ENCODE measurements at places on chromosomes 16 and 17.

DNA sequence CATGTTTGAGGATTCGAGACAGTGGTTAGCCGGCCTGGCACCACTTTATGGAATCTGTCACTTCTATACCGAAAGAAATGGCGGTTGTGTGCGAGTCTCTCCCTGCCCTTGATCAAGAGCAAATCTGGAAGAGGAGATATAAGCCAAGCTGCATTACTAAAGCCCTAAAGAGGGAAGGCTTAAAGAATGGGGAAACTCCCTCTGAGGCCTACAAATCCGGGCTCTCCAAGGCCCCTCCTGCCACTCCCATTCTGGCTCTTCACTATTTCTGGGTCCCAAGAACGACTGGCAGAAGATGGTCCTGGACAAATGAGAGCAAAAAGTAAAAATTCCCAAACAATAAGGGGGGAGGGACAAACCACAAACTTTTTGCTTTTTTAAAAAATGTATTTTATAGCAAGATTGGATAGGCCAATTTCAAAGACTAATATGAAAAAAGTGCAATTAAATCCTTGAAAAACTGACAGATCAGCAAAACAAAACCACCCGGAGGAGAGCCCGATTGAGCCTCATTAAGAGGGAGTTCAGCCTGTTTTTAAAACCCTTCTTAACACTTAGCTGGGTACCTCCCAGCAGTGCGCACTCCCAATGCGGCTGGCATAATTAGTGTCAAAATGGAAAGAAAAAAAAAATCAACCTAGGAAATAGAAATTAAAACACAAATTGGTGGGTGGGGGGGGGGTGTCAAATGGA, 193.5 kb downstream of the ZFHX3 start:
- no peak for DNase-seq

DNA sequence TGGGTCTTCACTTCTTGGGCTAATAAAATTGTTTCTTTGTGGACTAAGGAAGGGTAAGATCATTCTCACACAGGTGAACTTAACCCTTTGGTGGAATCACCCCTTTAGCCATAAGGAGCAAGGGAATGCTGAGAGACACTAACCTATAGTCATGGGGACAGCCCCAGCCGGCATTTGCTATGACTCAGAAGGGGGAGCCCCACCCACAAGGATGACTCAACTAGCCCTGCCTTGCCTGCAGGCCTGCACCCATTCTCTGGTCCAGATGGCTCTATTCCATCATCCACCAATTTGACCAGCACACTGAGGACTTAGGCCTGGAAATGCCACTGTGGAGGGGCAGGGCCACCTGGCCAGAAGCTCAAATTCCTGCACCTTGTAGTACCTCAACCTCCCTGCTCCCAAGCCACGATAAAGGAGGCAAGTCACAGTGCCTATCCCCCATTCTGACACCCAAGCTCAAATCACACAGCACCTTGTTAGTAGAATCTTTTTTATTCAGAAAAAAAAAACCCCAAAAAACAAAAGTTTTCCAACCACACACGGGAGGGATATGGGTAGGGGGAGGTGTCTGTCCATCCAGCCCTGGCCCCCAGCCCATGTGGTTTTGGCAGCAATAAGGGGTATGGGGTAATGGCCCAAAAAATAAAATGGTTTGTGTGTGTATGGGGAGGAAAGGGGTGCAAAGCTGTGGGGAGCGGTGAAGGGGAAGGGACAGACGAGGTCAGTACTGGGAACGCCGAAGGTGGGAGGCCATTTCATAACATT, 3.0 kb downstream of the PFN1 start:
- DNase-seq, result peak; percentile 73

DNA sequence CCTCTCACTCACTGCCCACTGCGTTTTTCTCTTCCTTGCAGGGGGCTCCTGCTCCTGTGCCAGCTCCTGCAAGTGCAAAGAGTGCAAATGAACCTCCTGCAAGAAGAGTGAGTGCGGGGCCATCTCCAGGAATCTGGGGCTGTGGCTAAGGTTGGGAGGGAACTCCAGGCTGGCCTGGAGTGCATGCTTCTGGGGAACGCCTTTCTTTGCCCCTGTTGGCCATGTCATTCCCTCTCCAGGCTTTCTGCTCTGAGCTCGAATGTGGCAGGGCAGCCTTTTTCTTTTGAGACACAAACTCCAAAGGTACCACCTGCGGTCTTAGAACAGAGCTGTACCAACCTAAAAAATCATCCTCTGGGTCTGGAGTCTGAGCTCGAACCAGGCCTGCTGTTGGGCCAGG, 7.4 kb upstream of the MT1E start:
- DNase-seq, result no peak

GRCh38 chr16:8542393-8542792, 47.9 kb downstream of the TMEM114 start:
- no peak for DNase-seq

- DNase-seq, result no peak
These were observed 27.6 kb downstream of the FCSK start for GRCh38 chr16:70481929-70482536.

- DNase-seq, result no peak
These were observed 166.5 kb downstream of the LAT start for GRCh38 chr16:29151317-29151716.

DNA sequence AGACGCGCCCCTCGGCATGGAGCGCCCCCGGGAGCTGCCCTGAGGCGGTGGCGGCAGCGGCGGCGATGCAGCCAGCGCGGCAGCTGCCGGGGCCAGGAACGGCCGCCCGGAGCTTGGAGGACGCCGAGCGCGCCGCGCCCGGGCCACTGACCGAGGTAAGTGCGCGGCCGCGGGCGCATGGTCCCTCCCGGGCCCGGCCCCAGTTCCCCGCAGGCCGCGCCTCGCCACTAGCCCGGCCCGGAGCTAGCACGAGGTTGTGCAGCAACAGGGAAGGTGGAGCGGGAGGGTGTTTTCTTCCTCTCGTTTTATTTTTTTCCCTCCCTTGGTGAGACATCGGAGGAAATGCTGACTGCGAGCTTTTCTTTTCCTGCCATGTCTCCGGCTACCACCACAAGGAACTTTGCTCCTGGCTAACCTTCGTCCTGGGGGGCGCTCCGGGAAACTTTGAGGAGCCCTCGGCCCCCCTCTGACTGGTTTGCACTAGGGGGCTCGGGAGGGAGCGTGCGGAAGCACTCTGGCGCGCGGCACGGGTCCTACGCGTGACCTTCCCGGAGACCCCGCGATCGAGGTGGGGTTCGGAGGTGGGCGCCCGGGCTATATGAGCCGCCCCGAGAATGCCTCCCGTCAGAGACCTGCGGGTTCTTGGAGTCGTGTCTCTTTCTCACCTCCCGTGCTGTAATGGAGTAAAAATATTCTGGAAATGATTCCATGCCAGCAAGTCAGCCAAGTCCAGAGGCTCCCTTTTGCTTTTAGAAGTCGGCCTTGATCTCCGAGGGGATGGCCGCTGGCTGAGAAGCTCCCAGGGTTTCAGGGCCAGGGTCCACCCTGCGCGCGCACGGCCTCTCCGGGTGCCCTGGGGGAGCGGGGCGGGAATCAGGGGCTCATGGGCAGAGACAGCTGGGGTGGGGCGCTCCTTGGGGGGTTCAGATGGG, 868 bp downstream of the KCNJ12 start:
- DNase-seq, result peak; percentile 51

DNA sequence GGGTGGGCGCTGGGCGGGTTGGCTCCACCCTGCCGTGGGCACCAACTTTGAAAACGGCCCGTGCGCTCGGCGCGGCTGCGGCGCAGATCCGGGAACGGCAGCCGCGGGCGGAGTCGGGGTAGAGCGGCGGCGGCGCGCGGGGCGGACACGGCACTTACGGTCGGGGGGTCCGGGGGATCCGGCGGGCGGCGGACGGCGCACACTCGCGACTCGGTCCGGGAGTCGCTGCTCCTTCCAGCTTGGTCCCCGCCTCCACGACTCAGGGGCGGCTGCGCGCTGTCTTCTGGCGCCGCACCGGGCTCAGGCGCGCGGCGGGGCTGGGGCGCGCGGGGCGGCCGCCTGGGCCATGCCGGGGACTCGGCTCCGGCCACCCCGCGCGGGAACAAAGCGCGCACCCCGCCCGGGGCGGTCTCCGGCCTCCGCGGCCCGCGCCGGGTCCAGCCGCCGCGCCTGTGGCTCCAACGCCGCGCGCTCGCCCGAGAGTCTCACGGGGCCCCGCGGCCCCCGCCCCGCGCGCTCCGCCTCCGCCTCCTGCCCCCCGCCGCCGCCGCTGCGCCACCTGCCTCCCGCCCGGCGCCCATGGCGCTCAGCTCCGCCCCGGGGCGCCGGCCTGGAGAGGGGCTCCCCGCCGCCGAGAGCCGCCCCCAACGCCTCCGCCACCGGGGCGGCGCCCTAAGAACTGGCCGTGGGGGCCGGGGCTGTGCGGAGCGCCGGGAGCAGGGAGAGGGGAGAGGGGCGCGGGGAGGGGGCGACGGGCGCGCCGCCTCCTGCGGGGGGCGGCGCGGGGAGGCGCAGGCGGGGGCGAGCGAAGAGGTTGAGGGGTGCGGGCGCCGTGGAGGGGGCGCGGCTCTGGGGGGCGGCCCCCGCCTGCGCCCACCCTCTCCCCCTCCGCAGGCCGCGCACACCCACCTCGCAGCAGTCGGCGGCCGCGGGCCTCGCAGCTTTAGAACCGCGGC, 35.9 kb downstream of the CBFA2T3 start:
- DNase-seq, result no peak

DNA sequence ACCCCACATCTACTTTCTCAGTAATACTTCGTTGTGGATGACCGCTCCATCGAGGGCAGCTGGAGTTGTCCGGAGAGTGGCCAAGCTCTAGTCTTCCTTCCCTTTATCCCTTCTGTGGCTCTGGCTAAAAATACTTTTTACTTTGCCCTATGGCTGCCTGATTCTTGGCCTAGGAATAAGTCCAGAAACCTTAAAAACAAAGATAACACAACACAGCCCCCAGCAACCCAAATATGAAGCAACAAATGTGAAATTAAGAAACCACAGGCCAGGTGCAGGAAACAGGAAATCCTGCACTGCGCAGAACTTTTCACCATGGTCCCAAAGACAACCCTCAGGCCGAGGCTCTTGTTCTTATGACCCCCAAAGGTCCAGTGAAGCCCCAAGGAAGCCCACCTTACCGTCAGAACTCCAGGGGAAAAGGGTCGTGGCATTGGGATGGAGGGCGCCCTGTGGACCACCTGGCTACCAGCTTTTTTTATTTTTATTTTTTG, 26.0 kb downstream of the TK2 start:
- no peak for DNase-seq

- peak; percentile 58 for DNase-seq
These were observed 17.2 kb upstream of the CACNG4 start for GRCh38 chr17:66947311-66947710.

- no peak for DNase-seq
These were observed 6.0 kb downstream of the STAC2 start for GRCh38 chr17:39219647-39220154.

DNA sequence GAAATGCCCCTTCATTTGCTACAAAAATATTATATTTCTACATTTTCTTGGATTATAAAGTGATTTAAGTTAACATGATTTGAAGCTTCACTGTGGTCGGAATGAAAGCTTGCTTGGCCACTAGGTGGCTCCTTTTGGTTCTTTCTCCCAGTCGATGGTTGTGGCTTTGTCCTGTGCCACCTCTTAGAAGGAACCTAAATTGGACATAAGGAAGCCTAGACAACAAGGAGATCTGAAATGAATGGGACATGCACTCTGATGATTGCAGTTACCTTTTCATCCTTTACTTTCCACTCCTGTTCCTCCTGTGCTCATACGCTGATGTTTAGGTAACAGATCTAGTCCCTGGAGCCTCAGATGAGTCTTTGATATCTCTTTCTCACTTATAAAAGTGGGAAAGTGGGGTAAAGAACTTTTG, 39.2 kb downstream of the FTO start:
- no peak for DNase-seq

DNA sequence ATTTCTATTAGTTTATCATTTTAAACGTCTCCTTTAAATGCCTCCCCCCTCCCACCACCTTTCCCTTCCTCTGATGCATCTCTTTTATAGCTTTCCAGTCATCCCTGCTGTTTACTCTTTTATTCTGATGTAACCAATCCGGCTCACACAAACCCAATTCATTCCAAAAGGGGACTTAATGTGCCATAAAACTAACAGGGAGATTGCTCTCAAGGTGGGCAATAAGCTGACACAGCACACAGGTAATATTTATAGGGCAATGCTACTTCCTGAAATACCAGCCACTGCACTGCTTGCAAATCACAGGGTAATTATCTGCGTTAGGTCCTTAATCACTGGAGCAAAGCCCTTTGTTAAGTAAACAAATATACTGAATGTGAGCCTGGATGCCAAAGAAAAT, 23.3 kb upstream of the CA10 start:
- no peak for DNase-seq

- no peak for DNase-seq
These were observed 32.6 kb upstream of the CLEC19A start for GRCh38 chr16:19252904-19253303.

GRCh38 chr17:18181358-18181757, 2.3 kb upstream of the ALKBH5 start:
- DNase-seq, result no peak

- no peak for DNase-seq
These were observed 37.7 kb downstream of the C16orf78 start for GRCh38 chr16:49411121-49411970.

DNA sequence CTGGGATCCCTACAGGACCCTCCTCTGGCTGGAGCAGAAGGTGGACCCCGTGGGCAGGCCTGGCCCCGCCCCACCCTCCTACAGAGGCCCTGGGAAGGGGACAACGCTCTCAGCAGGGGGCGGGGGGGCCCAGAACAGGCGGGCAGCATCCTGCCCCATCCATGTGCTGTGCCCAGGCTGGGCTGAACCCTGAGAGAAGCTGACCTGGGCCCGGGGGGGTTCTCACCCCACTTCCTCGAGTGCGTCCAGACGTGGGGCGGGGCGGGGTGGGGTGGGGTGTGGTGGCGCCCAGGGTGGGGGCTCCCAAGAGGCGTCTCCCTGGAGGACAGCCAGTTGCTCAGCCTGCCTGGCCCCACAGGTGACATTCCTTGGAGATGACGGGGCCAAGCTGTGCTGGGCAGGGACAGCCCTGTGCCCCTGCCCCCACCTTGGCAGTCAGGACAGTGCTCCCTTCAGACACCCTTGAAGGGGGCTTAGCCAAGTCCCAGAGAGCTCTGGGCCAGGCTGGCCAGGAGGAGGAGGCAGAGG, 390 bp upstream of the UNC13D start:
- DNase-seq, result no peak

- DNase-seq, result no peak
These were observed 18.1 kb downstream of the NTAN1 start for GRCh38 chr16:15037745-15038144.

GRCh38 chr17:35892091-35893035, 12.2 kb upstream of the CCL5 start:
- DNase-seq, result no peak

DNA sequence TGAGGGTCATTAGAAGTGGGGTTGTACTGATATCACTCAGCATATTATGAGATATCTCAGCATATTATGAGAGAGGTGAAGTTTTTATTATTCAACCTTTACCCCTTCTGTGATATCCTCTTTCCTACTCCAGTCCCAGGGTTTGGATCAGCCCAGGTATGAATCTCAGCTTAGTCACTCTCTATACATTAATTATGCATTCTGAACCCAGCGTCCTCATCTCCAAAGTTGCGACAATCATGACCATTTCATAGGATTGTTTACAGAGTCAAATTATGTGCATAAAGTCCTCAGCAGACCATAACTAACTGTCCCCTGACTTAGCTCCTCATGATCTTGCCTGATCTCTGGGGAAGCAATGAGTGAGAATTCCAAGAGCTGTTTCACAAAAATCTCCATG, 20.5 kb upstream of the BLMH start:
- no peak for DNase-seq

- no peak for DNase-seq
These were observed 17.9 kb downstream of the MYO1C start for GRCh38 chr17:1474402-1475189.

Data from ELF-1 (cell line).